ENCODE measurements at places on chromosomes 11 and 22.

GRCh38 chr11:92458486-92458885, 233.9 kb downstream of the FAT3 start:
- DNase-seq = no peak
- H3K4me1 ChIP-seq = no peaks in the 10 kb centered on the region
- no peaks in the 10 kb centered on the region for H3K27me3 ChIP-seq
- H3K4me3 ChIP-seq = no peak overlapping the region
- no peaks in the 10 kb centered on the region for H3K36me3 ChIP-seq

DNA sequence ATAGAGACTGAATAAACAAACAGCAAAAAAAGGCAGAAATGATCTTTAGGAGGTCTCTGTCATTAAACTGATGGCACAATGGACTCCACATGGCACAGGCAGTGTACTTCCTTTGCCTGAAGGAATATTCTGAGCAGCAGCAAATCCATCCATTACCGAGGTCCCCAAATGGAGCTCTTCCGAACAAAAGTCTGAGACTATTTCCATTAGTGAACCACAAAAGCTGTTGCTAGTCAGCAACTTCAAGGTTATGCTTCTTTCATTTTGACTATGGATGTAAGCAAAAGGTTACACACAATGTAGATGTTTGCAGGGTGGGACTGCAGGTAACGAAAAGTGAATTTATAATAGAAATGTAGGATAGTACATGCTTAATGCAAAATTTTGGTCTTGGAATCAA, 14.5 kb downstream of the NARS2 start:
- H3K27me3 ChIP-seq = no peaks in the 10 kb centered on the region
- peaks cover 7% of the 10 kb centered on the region for H3K4me1 ChIP-seq
- no peak for DNase-seq
- no peak overlapping the region for H3K27ac ChIP-seq

DNA sequence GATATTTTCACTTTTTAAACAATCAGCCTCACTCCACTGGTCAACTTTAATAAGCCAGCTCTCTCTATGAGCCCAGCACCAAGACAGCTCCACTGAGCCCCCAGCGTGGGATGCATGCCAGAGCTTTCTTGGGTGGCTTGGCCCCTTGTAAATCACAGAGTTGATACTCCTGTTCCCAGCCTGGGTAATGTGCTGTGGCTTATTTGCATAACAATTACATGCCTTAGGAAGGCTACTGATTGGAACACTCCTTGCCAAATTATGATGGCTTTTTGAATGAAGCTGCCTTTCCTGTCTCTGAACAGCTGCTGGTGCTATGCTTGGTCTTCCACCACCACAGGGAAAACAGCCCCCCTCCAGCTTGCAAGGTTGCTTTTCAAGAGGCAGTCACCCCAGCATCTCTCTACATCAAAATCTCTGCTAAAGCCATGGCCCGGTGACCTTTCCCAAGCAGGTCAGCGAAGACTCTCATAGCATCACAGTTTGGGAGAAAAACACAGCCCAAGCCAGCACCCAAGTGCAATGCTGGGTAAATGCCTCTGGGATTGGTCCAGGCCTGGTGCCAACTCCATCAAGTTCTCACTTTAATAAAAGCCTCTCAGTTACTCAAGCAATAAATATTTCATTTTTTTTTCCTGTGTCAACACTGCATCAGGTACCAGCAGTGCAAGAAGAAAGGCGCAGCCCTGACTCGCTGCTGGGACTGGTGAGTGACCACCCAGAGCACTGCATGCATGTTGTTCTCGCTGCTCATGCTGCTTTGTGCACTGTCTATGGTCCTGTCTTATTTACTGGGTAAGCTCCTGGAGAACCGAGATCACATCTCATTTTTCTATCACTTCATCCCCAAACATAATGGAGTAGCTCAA, 549.3 kb downstream of the OPCML start:
- H3K27ac ChIP-seq = no peak overlapping the region
- no peak overlapping the region for H3K4me3 ChIP-seq
- no peaks in the 10 kb centered on the region for H3K4me1 ChIP-seq
- no peaks in the 10 kb centered on the region for H3K27me3 ChIP-seq

DNA sequence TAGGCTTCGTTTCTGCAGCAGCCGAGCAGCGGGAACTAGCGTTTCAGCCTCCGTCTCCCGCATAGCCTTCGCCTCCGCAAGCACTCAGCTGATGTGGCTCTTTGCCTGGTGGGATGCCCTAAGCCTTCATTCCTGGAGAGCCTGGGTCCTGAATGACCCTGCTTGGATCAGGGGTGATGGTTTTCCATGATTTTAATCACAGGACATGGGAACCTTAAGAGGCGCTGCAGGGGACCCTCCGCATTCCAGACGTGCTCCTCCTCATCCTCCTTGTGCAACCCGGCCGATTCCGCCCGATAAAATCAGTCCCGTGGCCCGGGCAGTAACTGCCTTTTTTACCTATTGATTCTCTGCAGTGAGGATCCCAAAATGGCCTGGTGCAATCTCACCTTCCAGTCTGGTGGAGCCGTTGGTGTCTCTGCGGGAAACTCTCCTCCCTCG, 8.2 kb downstream of the C11orf21 start:
- H3K36me3 ChIP-seq = no peaks in the 10 kb centered on the region
- no peak overlapping the region for H3K4me3 ChIP-seq
- no peak for DNase-seq
- no peaks in the 10 kb centered on the region for H3K4me1 ChIP-seq
- no peaks in the 10 kb centered on the region for H3K27me3 ChIP-seq

DNA sequence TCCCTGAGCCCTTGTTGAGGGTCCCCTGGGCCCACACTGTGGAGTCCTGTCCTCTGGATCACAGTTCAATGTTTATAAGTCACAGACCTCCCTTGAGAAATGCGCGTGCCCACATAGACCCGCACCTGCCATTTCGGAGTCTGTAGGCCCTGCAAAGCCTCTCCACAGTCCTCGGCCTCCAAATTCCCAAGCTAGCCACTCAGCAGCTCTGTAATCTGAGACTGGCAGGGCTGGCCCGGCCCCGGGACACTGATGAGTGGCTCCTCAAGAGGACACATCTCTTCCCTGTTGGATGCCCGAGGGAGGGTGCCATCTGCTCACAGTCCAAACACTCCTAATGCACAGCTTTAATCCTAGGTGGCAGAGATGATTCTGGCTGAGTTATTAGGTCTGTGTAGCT, 39.1 kb downstream of the B3GAT1 start:
- no peak overlapping the region for H3K4me3 ChIP-seq
- H3K4me1 ChIP-seq = no peaks in the 10 kb centered on the region
- no peak for DNase-seq
- H3K27ac ChIP-seq = no peak overlapping the region

GRCh38 chr22:43881091-43882061, 10.4 kb downstream of the PNPLA5 start:
- H3K27me3 ChIP-seq = no peaks in the 10 kb centered on the region
- DNase-seq = no peak
- H3K36me3 ChIP-seq = no peaks in the 10 kb centered on the region
- no peak overlapping the region for H3K4me3 ChIP-seq
- H3K4me1 ChIP-seq = no peaks in the 10 kb centered on the region
- H3K27ac ChIP-seq = no peak overlapping the region

GRCh38 chr11:103532133-103532788, 423.0 kb downstream of the DYNC2H1 start:
- no peak for DNase-seq
- no peaks in the 10 kb centered on the region for H3K36me3 ChIP-seq
- no peaks in the 10 kb centered on the region for H3K4me1 ChIP-seq
- no peaks in the 10 kb centered on the region for H3K27me3 ChIP-seq

DNA sequence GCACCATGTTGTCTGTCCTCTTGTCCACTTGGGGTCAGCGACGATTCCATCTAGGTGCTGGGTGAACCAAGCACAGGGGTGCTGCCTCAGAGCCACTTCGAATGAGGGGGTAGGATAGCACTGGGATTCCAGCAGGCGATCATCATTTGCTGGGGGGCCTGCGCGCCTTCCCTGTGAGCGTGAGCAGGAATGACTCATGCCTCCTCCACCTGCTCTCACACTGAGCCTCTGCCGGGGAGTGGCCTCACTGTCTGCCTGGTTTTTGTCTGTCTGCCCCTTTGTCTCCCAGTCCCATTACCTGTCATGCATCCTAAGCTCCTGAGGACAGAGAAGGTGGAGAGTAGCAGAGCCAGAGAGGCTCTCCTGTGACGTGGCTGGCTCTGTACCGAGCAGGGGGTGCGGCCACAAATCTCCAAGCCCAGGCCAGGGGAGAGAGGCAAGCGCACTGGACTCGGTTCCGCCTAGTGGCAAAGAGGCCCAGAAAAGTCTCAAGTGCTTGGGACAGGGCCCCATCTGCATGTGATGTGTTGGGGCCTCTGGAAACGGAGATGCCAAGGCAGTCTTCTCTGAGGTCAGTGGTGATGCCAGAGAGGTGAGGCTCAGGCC, 30.8 kb downstream of the RSPH14 start:
- no peaks in the 10 kb centered on the region for H3K36me3 ChIP-seq
- H3K4me1 ChIP-seq = peaks cover 6% of the 10 kb centered on the region
- no peaks in the 10 kb centered on the region for H3K27me3 ChIP-seq
- DNase-seq = no peak
- no peak overlapping the region for H3K4me3 ChIP-seq

DNA sequence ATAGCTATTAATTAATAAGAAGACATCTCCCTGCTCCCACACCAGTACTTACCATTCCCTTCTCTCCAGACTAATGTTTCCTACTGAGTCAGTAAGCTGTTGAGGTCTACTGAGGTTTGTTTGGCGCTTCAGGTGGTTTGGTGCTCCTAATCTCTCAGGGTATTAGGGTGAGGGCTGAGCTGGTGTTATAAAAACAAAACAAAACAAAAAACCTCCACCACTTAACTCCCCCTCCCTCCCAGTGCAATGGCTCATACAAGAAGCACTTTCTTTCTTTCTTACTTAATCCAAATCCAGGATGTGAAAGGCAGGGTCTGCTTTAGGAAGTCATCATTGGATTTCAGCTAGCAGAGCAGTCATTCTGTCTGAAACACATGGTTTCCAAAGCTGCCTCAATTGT, 15.3 kb downstream of the CSTPP1 start:
- H3K27ac ChIP-seq = no peak overlapping the region
- H3K27me3 ChIP-seq = no peaks in the 10 kb centered on the region
- no peaks in the 10 kb centered on the region for H3K4me1 ChIP-seq
- H3K4me3 ChIP-seq = no peak overlapping the region
- no peaks in the 10 kb centered on the region for H3K36me3 ChIP-seq
